ENCODE measurements at places on chromosomes 6 and 20.

GRCh38 chr6:156616495-156616894 lies 160.7 kb upstream of the ARID1B start:
- no peak for DNase-seq

DNA sequence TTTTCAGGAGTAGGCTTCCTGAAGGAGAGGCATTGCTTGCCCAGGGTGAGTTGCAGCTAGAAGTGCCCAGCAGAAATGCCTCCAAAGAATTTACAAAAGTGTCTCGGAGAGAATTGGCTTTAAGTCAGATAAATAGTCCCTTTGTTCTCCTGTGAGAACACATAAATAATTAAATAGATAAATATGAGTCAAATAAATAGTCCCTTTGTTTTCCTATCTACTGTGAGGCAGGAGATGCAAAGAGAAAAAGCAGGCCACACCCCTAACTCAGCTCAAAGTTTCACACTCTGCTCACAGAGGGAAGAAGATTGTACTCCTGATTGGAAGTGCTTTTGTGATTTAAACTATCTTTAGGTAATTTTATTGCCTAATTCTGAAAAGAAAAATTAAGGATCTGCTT lies 180.7 kb upstream of the PRSS16 start:
- no peak for DNase-seq

GRCh38 chr6:7471171-7471570 lies 70.3 kb upstream of the DSP start:
- no peak for DNase-seq

DNA sequence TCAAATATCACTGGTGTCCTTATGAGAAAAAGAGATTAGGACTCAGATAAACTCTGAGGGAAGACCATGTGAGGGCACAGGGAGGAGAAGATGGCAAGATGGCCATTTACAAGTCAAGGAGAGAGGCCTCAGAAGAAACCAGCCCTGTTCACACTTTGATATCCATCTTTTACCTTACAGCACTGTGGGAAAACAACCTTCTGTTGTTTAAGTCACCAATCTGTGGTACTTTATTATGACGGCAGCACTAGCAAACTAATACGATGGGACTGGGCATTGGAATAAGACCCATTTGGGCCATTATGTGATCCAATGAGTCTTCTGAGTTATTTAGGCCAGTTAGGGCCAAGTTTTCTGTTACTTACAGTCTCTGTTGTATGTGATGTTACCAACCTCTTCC lies 26.4 kb upstream of the CD2AP start:
- DNase-seq, result no peak

- no peak for DNase-seq
These were observed 9.9 kb downstream of the SDCBP2 start for GRCh38 chr20:1319051-1319450.

GRCh38 chr6:71489736-71490135 lies 201.1 kb downstream of the OGFRL1 start:
- DNase-seq, result no peak

GRCh38 chr6:122187186-122187585 lies 212.3 kb upstream of the HSF2 start:
- no peak for DNase-seq
